ENCODE measurements at places on chromosomes 2 and 18.

DNA sequence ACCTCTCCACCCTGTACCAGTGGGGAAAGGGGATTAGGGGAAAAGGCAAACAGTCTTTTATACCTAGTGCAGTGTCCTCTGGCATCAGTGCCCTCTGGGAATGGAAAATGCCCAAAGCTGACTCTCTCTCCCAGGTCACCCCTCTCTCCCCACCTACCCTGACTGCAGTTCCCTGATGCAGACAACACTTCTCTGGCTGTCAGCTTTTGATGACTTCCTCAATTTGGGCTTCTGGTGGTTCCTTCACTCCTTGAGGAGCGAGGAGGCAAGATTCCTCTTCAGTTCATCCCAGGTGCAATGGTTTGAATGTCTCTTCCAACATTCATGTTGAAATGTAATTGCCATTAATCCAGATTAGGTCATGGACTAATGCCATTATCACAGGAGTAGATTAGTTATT, 19.7 kb upstream of the PPM1B start:
- DNase-seq, result no peak

DNA sequence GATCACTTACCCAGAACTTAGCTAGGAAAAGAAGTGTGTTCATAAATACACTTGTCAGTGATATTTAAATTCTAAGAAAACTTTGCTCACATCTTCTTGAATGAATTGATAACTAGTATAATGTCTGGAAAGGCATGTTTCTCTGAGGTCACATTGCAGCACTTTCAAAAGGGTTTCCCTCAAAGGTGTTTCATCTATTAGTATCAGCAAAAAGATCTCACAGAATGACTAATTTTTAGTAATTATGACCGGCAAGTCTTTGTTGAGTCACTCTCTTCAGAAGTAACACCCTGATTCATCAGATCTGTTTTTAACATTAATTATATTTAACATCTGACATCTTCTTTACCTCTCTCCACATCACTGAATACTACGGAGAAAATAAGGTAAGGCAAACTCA, 222.3 kb downstream of the IKZF2 start:
- no peak for DNase-seq

DNA sequence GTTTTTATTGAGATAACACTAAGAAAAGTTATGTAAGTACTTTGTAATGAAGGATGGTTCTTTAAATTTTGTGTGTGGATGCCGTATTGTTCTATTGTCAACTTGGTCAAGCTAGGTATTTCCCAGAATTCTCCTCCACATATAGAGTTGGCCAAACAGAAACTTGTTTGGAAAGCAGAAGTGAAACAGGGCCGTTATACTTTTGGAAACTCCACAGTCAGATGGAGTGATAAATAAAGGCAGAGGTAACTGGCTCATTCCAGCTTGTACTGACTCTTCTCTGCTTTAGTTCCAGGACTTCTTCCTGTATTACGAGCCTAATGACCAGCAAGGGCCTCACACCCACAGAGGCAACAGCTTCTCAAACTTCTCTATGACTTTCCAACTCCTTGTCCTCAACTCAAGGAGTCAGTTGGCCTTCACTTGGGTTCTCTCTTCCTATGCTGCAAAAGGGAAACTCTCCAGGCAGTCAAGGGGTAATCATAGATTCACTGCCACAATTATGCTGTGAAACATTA, 16.4 kb upstream of the STARD7 start:
- DNase-seq, result no peak

DNA sequence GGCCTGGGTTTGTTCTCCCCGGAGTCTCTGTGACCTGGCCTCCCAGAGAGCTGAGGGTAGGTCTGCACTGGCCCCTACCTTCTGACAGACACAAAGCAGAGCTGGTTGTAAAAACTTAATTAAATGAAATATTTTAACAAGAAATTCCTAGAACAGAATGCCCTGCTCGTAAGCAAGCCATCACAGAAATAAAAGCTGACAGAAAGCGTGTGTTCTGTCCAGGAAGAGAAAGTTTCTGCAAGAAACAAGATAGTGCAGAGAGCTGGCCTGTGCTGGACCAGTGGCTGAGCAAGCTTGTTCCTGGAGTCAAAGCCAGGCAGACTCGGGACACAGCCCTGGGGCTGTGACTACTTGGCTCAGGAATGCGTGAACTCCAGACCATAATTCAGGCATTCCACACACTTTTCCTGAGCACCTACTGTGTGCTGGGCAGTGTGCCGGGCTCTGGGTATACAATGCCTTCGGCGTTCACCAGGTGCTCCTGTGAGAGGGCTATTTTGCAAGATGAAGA, 51.6 kb downstream of the APOB start:
- no peak for DNase-seq

DNA sequence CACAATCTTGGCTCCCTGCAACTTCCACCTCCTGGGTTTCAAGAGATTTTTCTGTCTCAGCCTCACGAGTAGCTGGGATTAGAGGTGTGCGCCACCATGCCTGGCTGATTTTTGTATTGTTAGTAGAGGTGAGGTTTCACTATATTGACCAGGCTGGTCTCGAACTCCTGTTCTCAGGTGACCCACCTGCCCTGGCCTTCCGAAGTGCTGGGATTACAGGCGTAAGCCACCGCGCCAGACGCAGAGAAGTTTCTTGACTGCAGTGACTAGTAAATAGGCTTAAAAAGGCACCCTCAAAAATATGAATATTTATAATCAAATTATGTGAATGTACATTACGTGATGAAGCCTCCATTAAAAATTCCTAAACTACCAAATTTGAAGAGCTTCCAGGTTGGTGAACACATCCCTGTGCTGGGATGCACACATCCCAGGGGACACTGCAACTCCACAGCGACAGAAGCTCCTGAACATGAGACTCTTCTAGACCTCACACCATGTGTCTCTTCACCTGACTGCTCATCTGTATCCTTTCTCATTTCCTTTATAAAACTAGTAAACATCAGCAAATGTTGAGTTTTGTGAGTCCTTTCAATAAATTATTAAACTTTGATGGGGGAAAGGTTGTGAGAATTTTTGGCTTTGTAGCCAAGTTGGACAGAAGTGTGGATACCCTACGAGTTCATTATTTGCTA, 203.3 kb upstream of the SPOPL start:
- no peak for DNase-seq

DNA sequence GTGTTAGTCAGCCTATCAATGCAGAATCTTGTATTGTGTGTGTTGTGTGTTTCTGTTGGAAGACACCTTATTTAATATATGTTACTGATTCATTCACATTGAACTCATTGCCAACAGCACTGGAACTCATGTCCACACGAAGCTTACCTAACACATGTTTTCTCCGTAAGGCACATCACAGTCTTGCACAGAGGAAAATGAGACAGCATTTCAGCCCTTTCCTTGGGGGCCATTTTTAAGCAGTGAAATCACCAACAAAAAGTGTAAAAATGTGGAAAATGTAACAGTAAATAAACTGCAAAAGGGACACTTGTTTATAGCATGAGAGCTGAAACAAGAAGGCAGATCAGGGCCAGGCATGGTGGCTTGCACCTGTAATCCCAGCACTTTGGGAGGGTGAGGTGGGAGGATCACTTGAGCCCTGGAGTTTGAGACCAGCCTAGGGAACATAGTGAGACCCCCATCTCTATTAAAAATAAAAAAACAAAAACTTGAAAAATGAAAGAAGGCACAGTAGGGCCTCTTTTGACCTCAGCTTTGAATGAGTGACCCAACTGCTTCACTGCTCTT, 306.0 kb downstream of the MYCN start:
- DNase-seq, result no peak

- DNase-seq, result no peak
Observed at GRCh38 chr2:214310319-214310718, 100.5 kb upstream of the VWC2L start.

- no peak for DNase-seq
Observed at GRCh38 chr2:239536186-239536585, 135.4 kb upstream of the HDAC4 start.

DNA sequence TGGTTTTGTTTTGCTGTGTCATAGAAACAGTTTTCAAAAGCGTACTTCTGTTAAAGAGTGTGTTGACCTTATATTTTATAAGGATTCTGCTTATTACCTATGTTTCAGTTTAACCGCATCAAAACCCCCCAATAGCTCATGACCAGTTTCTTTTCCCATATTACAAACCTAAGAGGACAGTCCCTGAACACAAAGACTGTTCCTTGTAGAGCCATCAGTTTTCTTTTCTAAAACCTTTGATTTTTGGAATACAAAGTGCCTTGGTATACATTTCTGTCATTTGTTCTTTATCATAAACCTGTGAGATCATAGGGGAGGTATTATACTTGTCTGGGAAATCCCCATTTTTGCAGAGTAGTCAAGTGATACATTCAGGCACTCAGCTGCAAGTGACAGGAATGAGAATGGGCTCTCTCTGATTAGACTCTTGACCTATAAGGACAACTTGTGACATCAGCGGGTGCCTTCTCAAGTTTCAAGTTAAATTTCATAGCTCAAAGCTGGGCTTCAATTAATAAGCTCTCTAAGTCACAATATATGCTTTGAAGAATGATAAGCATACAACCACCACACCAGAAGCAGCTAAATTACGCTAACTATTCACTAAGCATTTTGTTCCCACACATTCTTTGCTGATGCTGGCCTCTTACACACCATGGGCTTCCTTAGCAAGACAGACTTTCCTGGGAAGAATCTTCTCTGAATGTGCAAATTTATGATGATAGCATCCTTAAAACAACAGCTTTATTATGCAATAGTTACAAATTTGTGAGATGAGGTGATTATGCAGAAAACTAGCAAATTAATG, 97.5 kb upstream of the CD302 start:
- no peak for DNase-seq

DNA sequence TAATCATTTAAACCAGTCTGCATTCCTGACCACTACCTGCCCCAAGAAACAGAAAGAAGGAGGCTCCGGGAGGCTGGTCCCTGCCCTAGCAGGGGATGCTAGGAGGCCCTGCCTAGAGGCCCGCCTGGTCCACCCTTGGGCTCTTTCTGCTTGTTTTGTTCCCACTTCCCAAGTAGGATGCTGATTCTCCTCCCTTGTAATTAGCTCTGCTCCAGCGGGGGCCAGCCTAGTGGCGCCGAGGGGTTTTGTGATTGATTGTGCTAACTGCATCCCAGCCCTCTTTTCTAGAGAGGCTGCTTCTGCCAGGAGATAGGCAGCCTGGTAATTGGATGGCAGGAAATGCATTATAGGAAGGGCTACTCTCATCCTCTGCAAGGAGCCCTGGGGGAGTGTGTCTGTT, 220.0 kb downstream of the LOXHD1 start:
- DNase-seq, result no peak

- no peak for DNase-seq
Observed at GRCh38 chr2:235263205-235264120, 230.4 kb upstream of the AGAP1 start.
